Small intestine (tissue), 16 donors: ENCODE measurements at places on chromosomes 6 and 20. TPM values are rescaled to one million over a fixed set of nuclear protein-coding genes. Genes with fewer than 3 reads are reported as not detected.

TAPBP gene
- 47.2 TPM for polyA plus RNA-seq

ASIP gene
- 3.8 TPM for polyA plus RNA-seq

ECT2L gene
- 0.16 TPM for polyA plus RNA-seq

PKHD1 gene
- polyA plus RNA-seq, result not detected

SLC17A2 gene
- not detected for polyA plus RNA-seq

RIMS4 gene
- polyA plus RNA-seq, result 1.2 TPM

OPN5 gene
- not detected for polyA plus RNA-seq

BTN1A1 gene
- polyA plus RNA-seq, result 0.48 TPM

TULP1 gene
- not detected for polyA plus RNA-seq

BPIFB1 gene
- polyA plus RNA-seq, result 1.3 TPM

MACROD2 gene
- polyA plus RNA-seq, result 4.8 TPM

PNLDC1 gene
- polyA plus RNA-seq, result not detected

VWA7 gene
- polyA plus RNA-seq, result 11.9 TPM

ZNF184 gene
- 3.7 TPM for polyA plus RNA-seq

TINAG gene
- 31.6 TPM for polyA plus RNA-seq

CENPB gene
- polyA plus RNA-seq, result 54.7 TPM

PRKN gene
- polyA plus RNA-seq, result 0.45 TPM

CARMIL1 gene
- 43.9 TPM for polyA plus RNA-seq

RCAN2 gene
- 4.9 TPM for polyA plus RNA-seq

TFAP2A gene
- 0.58 TPM for polyA plus RNA-seq

RAB32 gene
- 20.3 TPM for polyA plus RNA-seq

FAM217A gene
- not detected for polyA plus RNA-seq

CDKAL1 gene
- polyA plus RNA-seq, result 2.4 TPM

GJA10 gene
- polyA plus RNA-seq, result not detected

MTG2 gene
- 28.6 TPM for polyA plus RNA-seq
